Colonic mucosa (tissue), 4 donors: ENCODE measurements at places on chromosomes 6 and 20. TPM values are rescaled to one million over a fixed set of nuclear protein-coding genes. Genes with fewer than 3 reads are reported as not detected.

The SSR1 gene
- 153 TPM for total RNA-seq

The SIRPD gene
- total RNA-seq, result not detected

The PRL gene
- not detected for total RNA-seq

The NOX3 gene
- total RNA-seq, result not detected

The GPSM3 gene
- total RNA-seq, result 6.7 TPM

The SRF gene
- 37.6 TPM for total RNA-seq

The SNRNP48 gene
- 14.6 TPM for total RNA-seq
